GM23338 (cell line): ENCODE measurements at places on chromosomes 7 and 10. TPM values are rescaled to one million over a fixed set of nuclear protein-coding genes. Genes with fewer than 3 reads are reported as not detected.

GRCh38 chr7:129646369-129647021 lies 35.0 kb downstream of the NRF1 start:
- DNase-seq, result peak; percentile 80

- DNase-seq, result no peak
Observed at GRCh38 chr7:146028251-146028750, 88.3 kb upstream of the CNTNAP2 start.

CYP3A4 gene
- not detected in 2 replicates for total RNA-seq

DNA sequence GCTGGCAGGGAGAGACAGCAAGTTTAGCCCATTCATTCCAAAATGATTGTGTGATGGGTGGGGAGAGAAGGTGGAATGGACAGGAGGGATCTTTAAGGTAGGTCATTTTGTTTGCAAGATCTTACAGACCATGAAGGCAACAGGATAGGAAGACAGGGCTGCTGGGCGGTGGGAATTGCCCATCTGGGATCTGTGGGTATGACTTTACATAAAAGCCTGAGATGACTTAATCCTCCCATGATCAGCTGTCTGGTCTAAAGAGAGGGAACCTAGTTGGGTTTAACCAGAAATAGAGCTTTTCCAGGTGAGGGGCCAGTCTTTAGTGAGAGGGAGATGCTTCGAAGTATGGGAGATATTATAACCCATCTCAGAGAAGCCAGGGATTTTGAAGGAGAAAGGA lies 153.7 kb downstream of the KLF6 start:
- no peak for DNase-seq

DNA sequence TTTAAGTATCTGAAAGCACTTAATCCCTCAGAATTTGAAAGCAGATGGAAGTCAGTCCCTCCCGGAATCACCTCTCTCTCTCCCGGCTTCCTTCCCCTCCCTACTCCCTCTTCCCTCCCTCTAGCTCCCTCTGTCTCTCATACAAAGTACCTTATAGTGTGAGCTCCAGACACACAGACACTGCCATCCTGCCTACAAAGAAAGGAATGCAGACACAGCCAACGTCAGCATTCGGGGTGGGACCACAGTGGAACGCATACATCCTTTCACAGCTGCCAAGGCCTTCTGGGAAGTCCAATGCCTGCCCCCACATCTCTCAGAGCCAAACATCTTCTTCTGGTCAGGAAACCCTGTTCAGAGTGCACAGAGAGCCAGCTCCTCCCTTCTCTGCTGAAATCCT lies 9.3 kb downstream of the NOD1 start:
- DNase-seq, result peak; percentile 96

DNA sequence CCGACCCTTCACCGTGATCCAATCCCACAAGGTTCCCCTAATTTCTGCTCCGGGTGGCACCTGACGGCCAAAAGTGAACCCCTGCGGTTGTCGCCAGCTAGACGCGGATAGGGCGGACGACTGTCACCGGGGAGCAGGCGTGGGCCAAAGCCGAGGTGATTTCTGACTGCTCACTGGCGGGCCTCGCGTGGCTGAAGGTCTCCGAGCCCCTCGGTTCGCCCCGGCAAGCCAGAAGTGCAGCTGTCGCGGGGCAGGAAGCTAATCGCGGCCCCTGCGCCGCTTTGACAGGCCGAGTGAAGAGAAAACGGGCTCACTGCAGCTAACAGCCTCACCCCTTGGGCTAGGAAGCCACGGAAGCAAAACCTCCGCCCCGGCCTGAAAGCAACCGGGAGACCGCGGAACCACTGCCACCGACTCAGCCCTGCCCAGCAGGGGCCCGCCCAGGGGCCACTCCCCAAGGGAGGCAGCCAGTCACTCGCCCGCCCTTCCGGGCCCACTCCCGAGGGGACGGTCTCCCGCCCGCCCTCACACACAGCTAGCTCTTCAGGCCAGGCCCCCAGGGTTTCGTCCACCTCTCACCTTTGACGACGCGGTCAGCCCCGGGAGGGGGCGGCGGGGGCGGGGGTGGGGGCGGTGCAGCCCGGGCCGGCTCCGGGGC lies 469 bp downstream of the PPP3CB start:
- peak; percentile 70 for DNase-seq

GRCh38 chr10:4847561-4848355 lies 21.8 kb downstream of the AKR1E2 start:
- no peak for DNase-seq
